ENCODE measurements at places on chromosomes 11 and 22.

DNA sequence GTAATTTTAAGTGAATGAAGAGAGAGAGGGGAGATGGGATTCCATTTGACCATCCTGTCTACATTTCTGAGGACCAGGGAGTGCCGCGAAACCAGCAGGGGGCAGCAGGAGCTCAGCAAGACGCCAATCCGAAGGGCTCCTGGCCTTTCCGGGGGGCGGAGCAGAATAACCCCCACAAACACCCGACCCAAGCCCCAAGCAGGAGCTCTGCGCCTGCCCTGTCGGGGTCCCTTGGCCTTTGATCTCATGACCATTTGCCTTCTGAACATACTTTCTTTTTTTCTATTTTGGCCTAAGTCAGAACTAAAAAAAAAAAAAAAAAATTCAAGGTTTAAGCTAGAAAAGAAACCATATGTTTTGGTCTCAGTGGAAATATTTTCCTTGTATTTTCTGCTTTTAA is 21.9 kb upstream of the SCN2B start:
- peak; percentile 92 for DNase-seq

DNA sequence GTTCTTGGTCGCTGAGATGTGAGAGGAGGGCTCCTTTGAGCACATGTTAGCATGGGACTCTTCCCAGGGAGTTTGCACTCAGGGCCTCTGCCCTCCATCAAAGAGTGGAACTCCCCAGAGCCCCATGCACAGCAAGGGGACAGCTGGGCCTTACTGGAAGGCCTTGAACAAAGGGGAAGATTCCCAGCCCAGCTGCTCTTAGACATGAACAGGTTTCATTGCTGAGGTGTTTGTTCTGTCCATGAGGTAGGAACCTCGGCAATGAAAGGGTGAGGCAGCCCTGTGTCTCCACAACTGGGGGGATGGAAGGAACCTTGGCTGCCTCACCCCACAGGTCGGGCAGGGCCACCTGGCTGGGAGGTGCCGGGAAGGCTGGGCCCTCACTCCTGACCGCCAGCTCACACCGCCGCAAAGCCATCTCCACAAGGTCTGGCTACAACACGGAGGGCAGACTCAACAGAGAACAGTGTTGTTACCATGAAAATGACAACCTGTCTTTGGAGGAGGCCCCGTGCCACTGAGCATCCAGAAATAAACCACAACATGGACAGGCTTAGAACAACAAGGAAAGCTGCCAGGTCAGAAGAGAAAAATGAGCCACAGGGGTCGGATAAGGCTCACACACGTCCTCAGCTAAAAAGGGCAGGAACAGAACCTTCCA is 3.2 kb downstream of the DERL3 start:
- no peak for DNase-seq

GRCh38 chr11:6419009-6419631 is at the start of gene APBB1:
TSS of gene APBB1 (minus strand) at chr11:6419094. CDS start at chr11:6411347, 7,747 bp downstream.
- DNase-seq, result peak; percentile 86

DNA sequence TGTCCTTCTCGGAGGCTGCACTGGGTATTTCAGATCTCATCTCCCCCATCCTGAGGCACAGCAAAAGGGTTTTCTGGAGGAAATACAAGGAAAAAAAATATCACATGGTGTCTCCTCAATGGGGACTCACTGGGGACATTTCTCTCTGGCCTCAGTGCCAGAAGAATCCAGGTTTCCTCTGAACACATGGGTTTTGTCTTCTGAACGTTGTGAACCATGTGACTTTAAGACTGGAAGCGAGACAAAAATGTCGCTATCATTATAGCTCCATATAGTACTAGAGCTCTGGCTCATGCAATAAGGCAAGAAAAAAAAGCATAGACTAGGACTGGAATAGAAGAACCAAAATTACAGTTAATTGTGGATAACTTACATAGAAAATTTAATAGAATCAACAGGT is 44.9 kb upstream of the RFPL3 start:
- DNase-seq, result no peak

DNA sequence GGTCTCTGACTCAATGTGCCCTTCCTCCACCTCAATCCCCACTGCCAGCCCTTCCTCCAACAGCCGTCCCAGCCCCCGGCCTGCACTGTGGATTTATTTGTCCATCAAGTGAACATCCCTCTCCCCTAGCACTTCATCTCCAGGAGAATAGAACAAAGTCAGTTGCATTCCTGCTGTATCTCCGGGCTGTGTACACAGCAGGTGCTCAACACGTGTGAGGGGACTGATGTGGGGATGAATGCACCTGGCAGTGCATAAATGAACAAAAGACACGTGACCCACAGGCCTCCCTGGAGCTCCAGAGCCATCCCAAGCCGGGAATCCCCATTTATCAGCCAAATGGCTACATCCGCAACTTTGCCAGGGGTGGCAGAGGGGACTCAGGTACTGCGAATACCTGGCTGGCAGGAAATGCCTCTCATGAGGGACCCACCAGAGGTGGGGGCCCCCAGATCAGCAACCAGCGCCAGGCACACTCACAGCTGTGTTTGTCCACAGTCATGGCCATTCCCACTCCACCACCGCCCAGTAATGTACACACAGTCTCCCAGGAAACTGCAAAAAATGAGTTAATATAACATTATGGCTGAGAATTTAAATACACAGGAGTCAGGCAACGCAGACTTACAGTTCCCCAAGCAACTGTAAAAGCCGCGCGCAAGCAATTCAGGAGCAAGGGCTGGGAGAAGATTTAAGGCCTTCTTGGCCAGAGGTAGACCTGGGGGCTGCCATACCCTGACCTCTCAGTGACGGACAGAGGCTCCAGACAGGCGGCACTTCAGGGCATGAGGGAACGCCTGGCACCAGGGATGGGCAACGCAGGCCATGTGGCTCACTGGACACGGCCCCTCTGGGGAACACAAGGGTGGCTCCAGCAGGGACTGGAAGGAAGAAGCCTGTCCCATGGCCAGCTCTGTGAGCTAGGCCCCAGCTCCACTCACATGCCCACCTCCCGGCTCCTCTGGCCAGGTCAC is 50.3 kb upstream of the TCF20 start:
- DNase-seq, result no peak

GRCh38 chr11:108853864-108854263 is 189.0 kb downstream of the DDX10 start:
- peak; percentile 6 for DNase-seq

DNA sequence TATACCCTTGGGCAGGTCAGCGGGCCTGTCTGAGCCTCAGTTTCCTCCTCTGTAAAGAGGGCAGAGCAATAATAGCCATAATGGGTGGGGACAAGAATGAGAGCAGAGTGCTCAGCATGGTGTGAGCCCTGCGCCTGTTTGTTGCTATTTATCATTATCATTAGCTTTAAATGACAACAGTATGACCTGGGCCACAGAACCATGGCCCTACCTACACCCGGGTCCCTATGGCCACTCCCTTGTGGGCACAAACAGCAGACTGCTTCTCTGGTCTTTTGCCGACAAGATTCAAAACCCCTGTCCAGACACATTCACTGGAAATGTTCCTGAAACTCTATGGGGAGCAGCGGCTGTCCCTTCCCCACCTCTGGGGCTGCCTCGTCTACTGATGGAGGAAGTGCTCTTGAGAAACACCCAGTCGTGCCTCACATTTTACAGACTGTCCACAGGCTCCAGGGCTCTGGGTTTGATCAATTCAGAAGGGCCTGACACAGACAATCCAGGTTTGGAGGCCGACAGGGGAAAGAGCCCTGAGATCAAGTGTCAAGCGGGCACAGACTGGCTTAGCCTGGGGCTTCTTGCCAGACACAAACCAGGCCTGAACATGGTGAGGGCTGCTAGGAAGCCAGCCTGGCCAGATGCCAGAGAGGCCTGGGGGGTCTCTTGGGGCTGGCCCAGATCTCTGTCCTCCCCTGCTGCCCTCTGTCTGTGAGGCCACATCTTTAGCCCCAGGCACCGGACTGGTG is 112.5 kb upstream of the CD82 start:
- no peak for DNase-seq

GRCh38 chr11:1750481-1750839 is at the start of gene IFITM10:
TSS of gene IFITM10 (minus strand) at chr11:1750595. CDS start at chr11:1750442, 153 bp downstream.
- no peak for DNase-seq

DNA sequence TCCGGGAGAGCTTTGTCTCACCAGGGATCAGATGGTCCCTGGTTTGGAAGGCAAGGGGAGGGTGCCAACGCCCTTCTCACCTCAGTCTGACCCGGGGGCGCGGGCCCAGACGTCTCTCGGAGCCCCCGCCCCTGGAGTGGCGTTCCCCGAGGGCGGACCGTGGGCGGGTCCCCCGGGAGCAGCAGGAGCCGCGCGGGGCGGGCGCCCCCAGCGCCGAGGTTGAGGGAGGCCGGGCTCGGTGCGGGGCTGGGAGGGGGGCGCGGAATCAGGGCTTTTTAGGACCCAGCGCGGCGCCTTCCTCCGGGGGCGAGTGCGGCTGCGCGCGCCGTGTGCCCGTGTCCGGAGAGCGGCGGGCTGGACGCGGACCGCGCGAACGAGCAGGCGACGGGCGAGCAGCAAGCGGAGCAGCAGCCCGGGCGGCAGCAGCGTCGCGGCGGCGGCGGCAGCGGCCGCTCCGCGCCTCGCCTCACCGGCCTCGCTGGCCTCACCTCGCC is at the start of gene KCNC1:
Gene KCNC1 (plus strand): TSS at position 364 of the 494 bp plus-strand sequence. CDS start 1,222 bp downstream, outside the sequence.
- no peak for DNase-seq

GRCh38 chr22:19941365-19942082 is at the start of the genes COMT and TXNRD2:
TSS of gene COMT (plus strand) at chr22:19941772. CDS start at chr22:19962527, 20,755 bp downstream.
TSS of gene TXNRD2 (minus strand) at chr22:19941818. CDS start at chr22:19941803, 15 bp downstream.
- peak; percentile 83 for DNase-seq

DNA sequence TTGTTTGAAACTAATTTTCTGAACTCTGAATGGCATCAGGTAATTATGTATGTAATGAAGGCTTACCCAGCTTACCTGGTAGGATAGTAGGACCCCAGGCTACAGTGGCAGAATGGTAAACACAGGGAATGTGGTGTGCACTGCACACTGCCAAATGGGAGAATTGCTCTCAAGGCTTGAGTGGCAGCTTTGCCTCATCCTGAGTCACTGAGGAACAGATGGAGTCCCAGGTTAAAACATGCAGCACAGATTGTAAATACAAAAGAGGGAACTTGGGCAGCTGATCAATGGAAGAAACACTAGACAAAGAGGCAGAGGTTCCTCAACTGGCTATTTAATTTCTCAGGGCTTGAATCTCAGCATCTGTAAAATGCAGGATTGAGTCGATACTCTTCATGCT is 24.4 kb downstream of the GPR83 start:
- DNase-seq, result no peak

DNA sequence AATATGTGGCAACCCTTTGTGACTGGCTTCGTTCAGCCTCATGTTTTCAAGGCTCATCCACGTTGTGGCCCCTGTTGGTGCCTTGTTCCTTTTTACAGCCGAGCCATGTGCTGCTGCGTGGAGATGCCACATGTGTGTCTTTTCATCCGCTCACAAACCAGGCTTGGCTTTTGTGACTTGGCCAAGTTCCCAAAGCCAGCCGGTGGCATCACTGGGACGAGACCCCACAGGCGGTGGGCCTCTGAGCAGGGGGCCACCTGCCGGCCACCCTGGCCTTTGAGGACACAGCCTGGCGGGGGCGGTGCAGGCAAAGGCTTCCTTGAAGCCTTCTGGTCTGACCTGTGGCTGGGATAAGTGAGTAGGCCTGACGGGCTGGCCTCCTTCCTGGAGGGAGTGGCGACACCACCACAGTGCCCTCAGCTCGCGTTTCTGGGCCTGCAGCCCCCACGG is 10.5 kb downstream of the GRK2 start:
- peak; percentile 72 for DNase-seq
